ENCODE measurements at places on chromosomes 3 and 15. TPM values are rescaled to one million over a fixed set of nuclear protein-coding genes. Genes with fewer than 3 reads are reported as not detected.

DNA sequence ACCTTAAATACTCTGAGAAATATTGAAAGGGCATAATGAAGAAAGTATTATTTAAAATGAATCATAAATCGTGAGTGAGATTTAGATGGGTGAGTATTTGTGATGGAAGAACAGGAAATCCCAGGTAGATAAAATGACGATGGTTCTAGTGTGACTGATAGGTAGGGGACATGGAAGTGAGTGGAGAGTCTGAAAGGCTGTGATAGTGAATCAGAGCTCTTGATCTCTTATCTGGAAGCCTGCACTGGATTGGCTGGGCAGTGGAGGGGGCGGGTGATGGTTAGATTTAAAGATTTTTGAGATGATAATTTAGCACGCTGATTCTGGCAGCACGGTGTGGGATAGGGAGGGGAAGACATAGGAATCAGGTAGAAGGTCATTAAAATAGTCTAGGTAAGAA, 20.1 kb downstream of the HGD start:
- H3K27ac ChIP-seq = no peak overlapping the region
- H3K36me3 ChIP-seq = no peaks in the 10 kb centered on the region
- no peak for DNase-seq
- no peaks in the 10 kb centered on the region for H3K4me1 ChIP-seq
- H3K4me3 ChIP-seq = no peak overlapping the region
- H3K27me3 ChIP-seq = peaks cover 2% of the 10 kb centered on the region

CCDC39 gene
- under 0.01 TPM for total RNA-seq

- H3K27ac ChIP-seq = no peak overlapping the region
- H3K36me3 ChIP-seq = no peaks in the 10 kb centered on the region
- DNase-seq = no peak
- no peaks in the 10 kb centered on the region for H3K27me3 ChIP-seq
- H3K4me1 ChIP-seq = no peaks in the 10 kb centered on the region
These were observed 225.2 kb upstream of the RGMA start for GRCh38 chr15:93314245-93314644.

GRCh38 chr3:87167628-87168456, 59.3 kb upstream of the CHMP2B start:
- peak; percentile 34 for DNase-seq
- no peaks in the 10 kb centered on the region for H3K27me3 ChIP-seq
- H3K4me3 ChIP-seq = peak overlapping the region; percentile 69
- H3K36me3 ChIP-seq = no peaks in the 10 kb centered on the region
- H3K27ac ChIP-seq = no peak overlapping the region

- H3K27ac ChIP-seq = no peak overlapping the region
- no peaks in the 10 kb centered on the region for H3K27me3 ChIP-seq
- peak; percentile 25 for DNase-seq
- no peak overlapping the region for H3K4me3 ChIP-seq
- H3K4me1 ChIP-seq = no peaks in the 10 kb centered on the region
- H3K36me3 ChIP-seq = no peaks in the 10 kb centered on the region
These were observed 311.3 kb downstream of the PLCL2 start for GRCh38 chr3:17195856-17196604.

DNA sequence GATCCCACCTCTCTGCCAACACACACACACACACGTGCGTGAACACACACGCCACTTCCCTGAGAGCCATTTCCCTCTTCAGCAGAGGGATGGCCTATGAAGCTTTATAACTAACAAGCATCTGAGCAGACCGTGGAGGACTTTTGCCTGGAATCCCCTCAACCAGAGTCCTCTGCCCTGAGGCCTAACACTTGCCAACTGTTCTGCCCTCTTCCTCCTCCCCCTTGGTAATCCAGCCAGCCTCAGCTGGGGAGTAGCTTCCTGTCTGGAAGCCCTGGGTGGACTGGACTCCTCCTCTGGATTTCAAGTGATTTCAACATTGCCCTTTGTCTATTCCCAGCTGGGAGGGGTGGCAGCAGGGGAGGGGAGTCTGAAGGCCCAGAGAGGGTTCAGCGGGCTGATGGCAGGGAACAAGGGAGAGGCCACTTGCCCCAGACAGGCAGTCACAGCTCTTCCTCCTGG, 68.4 kb upstream of the HACD2 start:
- H3K27me3 ChIP-seq = no peaks in the 10 kb centered on the region
- H3K4me3 ChIP-seq = no peak overlapping the region
- peak overlapping the region; percentile 40 for H3K27ac ChIP-seq
- DNase-seq = peak; percentile 96
- peaks cover 20% of the 10 kb centered on the region for H3K4me1 ChIP-seq

DNA sequence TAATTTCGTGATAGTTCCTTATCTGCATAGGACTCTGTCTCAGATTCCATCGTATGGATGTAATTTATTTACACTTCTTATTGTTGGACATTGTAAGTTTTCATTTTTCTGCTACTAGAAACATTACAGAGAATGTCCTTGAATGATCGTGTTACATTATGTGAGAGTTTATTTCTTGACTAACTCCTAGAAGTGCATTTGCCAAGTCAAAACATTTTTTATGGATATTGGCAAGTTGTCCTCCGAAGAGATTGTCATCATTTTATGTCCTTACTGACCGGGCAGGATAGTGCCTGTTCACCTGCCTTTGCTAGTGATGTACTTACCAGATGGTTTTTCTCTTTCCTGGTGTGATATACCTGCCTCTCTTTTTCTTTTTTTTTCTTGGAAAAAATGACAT, 13.4 kb downstream of the ASB7 start:
- no peak overlapping the region for H3K4me3 ChIP-seq
- peaks cover 6% of the 10 kb centered on the region for H3K36me3 ChIP-seq
- H3K27me3 ChIP-seq = no peaks in the 10 kb centered on the region
- H3K4me1 ChIP-seq = no peaks in the 10 kb centered on the region

DNA sequence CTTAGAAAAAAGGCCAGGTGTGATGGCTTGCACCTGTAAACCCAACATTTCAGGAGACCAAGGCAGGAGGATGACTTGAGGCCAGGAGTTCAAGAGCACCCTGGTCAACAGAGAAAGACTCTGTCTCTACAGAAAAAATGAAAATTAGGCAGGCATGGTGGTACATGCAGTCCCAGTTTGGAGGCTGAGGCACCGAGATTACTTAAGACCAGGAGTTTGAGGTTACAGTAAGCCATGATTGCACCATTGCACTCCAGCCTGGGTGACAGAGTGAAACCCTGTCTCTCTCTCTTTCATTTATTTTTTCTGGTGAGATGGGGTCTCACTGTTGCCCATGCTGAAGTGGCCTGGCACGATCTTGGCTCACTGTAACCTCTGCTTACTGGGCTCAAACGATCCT, 24.7 kb downstream of the IP6K1 start:
- no peak overlapping the region for H3K4me3 ChIP-seq
- H3K27ac ChIP-seq = no peak overlapping the region
- DNase-seq = no peak

IMPDH2 gene
- 560 TPM for total RNA-seq

DNAH12 gene
- total RNA-seq = under 0.01 TPM

DNA sequence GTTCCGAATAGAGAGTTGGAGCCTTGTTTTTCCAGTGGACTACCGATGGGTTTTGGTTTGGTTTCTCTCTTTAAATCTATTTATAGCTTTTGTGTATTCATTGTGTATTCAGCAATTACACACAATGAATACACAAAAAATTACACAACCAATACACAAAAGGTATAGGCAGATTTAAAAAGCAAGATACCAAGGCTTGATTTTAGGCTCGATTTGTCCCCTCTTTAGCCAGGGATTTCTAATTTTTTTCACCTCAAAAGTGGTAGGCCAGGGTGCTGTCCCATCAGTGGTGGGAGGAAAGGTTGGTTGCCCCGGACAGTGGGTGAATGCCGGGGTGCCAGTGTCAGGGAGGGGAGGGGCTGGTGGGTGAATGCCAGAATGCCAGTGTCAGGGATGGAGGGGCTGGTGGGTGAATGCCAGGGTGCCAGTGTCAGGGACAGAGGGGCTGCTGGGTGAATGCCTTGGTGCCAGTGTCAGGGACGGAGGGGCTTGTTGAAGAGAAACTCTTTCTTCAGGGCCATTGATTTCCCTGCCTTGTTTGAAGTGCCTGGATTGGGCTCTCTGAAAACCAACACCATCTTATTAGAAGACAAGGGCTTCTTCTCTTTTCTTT, 186.2 kb downstream of the GOLGA6L6 start:
- H3K4me1 ChIP-seq = no peaks in the 10 kb centered on the region
- H3K4me3 ChIP-seq = no peak overlapping the region
- H3K27me3 ChIP-seq = no peaks in the 10 kb centered on the region
- no peak overlapping the region for H3K27ac ChIP-seq
- DNase-seq = no peak

ARNT2 gene
- total RNA-seq = 9.8 TPM

DNA sequence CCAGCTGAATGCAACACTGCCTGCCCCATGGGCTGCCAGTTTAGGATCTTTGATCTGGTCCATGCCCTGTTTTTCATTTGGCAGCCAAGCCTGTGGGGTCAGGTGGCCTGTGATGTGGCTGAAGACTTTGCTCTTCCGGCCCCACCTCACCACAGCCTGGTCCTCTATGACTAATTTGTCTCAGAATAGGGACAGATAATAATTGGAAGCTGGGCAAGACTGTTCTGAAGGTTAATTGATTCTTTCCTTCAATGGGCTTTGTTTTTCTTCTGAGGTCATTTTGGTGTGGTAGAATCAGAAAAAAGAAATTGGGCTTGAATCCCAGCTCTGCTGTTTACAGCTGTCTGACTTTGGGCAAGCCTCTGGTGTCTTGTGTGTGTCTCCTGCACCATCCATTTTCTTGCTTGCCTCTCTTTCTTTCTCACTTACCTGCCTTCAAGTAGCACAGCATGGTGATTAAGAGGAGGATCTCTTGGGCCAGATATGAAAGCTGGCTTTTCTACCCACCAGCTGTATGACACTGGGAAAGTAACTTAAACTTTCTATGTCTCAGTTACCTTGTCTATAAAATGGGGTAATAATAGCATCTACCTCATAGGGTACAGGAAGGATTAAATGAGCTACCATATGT, 24.2 kb downstream of the ABHD2 start:
- H3K27me3 ChIP-seq = no peaks in the 10 kb centered on the region
- no peak overlapping the region for H3K27ac ChIP-seq
- peak; percentile 83 for DNase-seq
- no peak overlapping the region for H3K4me3 ChIP-seq
- H3K4me1 ChIP-seq = peaks cover 7% of the 10 kb centered on the region

WDR93 gene
- 0.17 TPM for total RNA-seq

SERP1 gene
- total RNA-seq = 135 TPM

DNA sequence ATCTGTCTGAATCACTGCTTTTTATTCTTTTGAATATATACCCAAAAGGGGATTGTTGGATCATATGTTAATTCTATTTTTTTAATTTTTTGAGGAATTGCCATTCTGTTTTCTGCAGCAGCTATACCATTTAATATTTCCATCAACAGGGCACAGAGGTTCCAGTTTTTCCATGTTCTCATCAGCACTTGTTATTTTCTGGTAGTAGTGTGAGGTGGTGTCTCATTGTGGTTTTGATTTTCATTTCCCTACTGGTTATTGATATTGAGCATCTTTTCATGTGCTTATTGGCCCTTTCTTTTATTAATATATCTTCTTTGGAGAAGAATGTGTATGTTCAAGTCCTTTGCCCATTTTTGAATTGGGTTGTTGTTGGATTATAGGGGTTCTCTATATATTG, 68.1 kb downstream of the PDE8A start:
- no peak overlapping the region for H3K27ac ChIP-seq
- peaks cover 8% of the 10 kb centered on the region for H3K4me1 ChIP-seq
- DNase-seq = no peak
- no peaks in the 10 kb centered on the region for H3K36me3 ChIP-seq
- H3K4me3 ChIP-seq = no peak overlapping the region
- no peaks in the 10 kb centered on the region for H3K27me3 ChIP-seq

GPR149 gene
- total RNA-seq = not detected

KCNH8 gene
- total RNA-seq = under 0.01 TPM

DNA sequence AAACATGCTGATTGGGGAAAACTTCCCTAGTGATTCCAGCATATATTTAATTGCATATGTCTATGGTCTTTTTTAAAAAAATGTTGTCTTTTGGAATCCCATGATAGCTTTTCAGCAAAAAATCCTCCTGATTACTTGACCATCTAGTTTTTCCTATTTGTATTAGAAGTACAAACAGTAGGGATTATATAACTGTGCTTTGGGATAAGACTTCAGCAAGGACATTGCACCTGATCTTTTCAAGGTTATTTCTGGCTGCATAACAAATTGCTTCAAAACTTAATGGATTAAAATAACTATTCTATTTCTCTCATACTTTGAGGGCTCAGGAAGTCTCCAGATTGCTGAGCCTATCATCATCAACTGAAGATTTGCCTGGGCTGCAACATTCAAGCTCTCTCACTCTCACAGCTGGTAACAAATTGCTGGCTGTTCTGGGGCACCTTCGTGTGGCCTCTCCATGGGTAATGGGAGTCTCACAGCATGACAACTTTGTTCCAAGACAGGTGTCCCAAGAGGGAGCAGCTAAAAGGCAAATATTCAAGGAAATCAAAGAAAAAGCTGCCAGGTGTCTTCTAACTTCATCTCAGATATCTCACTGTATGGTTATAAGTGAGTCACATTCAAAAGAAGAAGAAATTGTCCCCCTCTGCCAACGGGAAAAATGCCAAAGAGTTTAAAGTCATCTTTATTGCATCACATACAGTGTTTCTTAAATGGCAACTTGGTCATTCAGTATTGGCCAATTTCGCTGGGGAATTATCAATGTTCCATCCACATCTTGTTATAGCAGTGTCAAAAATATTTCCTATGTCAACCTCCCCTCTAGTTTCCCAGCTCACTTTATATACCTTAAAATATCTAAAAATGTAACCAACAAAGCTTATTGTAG, 644.5 kb upstream of the GRM7 start:
- no peak for DNase-seq
- no peak overlapping the region for H3K27ac ChIP-seq
- no peak overlapping the region for H3K4me3 ChIP-seq
- H3K27me3 ChIP-seq = no peaks in the 10 kb centered on the region

DNA sequence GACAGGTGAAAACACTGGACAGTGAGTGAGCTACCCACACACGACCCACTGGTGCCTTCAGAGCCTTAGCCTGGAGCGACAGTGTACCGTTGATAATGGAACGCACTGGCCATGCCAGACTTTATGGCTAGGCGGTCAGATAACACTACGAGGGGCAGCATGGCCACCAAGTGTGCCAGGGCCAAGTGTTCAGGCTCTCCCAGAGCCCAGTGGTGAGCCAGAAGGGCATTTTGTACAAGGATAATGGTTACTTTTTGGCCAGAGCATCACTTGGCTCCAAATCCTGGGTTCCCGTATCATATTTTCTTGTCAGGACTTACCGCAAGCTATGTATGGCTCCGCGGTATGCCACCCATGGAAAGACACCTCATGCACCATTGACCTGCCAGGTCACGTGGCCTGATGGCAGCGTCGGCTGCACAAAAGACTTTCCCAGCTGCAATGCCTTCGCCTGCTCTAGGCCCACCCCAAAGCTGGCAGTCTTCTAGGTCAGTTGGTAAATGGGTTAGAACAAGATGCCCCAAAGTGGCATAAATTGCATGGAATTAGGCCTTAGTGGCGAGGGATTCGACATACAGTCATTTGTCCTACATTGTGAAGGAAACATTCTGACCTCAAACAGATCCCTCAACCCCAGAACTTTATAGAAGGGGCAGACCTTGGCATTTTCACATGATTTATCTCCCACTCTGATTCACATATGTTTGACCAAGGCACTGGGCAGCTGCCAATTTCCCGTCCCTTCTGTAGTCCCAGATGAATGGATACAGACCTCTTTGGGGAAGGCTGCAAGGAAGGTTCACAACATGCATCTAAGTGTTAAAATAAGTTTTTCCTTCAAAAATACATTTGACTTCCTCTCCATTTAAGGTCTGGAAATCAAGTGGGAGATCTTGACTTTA, 12.2 kb upstream of the SLC28A1 start:
- no peak for DNase-seq
- H3K4me1 ChIP-seq = no peaks in the 10 kb centered on the region
- no peak overlapping the region for H3K4me3 ChIP-seq
- no peak overlapping the region for H3K27ac ChIP-seq
- H3K27me3 ChIP-seq = peaks cover 9% of the 10 kb centered on the region

Measured in fibroblast of lung (primary cell).